Coronary artery (tissue), 2 donors: ENCODE measurements at places on chromosomes 4 and X.

GRCh38 chrX:104567506-104567905, 1.5 kb downstream of the IL1RAPL2 start:
- no peak for DNase-seq

DNA sequence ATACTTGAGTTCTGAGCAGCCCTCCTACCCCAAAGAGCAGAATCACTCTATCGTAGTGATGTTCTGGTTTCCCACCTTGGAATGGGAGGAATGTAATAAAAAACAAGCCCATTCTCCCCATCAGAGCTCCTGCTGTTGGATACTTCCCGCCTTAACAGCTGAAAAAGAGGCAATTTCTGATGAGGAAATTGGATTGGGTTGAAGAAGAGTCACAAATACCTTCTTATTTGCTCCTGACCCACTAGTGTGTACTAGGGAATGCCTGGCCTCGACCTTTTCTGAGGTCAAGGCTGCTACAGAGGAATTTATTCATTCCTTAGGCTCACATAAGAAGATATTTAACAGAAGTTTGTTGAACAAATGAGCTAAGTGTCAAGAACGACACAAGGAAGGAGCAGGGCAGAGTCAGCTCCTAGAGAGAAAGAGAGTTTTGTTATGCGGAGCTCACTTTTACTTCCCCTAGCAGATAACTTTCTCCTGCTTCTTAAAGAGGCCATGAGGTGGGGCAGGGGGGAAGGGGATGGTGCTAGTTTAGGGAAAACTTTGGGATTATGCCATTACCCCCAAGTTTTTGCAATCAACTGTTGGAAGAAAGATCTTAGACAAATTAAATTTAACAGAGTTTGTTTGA, 273.8 kb upstream of the CLNK start:
- no peak for DNase-seq

- no peak for DNase-seq
Measured at GRCh38 chr4:159317203-159317602, 214.3 kb downstream of the RAPGEF2 start.

- no peak for DNase-seq
Measured at GRCh38 chr4:115154826-115155225, 41.4 kb upstream of the NDST4 start.

GRCh38 chrX:107632346-107632745, 4.0 kb downstream of the PRPS1 start:
- no peak for DNase-seq

GRCh38 chr4:159051245-159052071, 51.4 kb upstream of the RAPGEF2 start:
- no peak for DNase-seq

- DNase-seq: no peak
Measured at GRCh38 chr4:122663814-122664610, 43.1 kb upstream of the IL21 start.

GRCh38 chr4:7132730-7133582, 59.4 kb upstream of the SORCS2 start:
- no peak for DNase-seq

DNA sequence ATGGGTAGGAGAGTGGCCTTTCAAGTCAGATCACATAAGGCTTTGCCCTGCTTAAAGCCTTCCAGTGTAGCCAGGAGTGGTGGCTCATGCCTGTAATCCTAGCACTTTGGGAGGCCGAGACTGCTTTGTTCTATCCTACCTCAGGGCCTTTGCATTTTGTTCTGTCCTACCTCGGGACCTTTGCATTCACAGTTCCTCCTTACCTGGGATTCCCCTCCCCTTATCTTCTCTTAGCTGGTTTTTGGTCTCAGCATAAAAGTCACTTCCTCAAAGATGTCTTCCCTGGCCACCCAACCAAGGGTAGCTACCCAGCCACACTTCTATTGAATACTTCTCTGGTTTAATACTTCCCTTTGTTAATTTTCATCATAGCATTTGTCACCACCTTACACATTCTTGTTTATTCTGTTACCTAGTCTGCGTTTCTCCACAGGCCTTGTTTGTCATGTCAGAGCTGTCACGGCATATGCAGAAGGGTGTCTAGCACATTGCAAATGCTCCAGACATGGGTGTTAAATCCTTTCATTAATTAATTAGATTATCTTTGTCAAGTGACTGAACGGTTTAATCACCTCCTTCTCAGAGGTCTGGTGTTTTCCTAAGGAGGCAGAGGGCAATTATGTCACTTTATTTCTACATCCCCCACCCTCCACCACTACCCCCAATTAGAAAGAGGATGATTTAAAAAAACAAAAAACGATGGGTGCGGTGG, 11.3 kb upstream of the SETD7 start:
- DNase-seq: no peak

DNA sequence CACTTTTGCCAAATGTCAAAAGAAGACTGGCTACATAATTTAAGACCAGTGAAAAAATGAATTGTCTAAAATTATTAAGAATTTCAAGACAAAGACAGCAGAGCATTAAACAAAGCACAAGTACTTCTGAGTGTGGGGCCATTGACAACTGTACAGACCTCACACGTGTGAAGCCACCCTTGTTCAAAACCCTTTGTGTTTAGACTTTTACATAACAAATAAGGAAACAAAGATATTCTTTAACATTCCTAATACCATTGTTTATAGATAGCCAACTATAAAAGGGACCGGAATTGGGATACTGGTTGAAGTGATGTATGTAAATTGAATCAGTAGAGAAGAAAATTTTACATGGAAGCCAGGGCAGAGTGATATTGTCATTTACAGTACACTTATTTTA, 624.2 kb downstream of the PCDH18 start:
- no peak for DNase-seq

DNA sequence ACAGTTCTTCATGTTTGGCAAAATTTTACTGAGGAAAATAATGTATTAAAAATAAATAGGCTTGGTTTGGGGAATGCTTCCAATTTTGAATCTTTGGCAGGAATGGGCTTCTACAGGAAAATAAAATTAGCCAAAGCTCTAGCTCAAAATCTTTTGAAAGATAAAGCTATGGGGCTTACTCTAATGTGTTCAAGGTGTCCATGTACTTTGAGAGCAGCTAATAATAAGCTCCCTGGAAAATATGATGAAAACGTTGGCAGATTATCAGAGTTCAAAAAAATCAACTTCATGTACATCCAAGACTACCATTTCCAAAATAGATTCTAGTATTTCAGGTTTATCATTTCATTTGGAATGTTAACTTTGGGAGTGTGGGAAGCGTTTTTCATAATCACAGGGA, 158.4 kb downstream of the EMCN start:
- no peak for DNase-seq

GRCh38 chr4:95462921-95463320, 85.9 kb downstream of the UNC5C start:
- DNase-seq: no peak

DNA sequence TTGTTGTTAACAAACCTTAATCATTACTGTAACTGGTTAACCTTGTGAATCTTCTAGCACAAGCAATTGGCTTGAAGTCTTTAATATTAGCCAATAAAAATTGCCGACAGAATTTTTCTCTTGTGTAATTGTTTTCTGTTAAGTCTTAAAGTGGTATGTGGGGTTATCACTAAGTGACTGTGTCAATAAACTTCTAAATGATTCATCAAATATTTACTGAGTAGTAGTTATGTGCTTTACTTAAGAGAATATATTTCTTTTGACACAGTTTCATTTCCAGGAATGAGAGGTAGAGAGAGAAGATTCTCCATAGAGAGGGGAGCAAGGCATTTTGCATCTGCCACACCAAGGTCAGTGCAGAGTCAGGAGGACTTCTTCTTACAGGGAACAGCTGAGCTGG, 2361.6 kb upstream of the AGA start:
- no peak for DNase-seq
